ENCODE measurements at places on chromosomes 16 and 17.

GRCh38 chr16:26456074-26456473 lies 610.7 kb upstream of the C16orf82 start:
- DNase-seq, result no peak

- no peak for DNase-seq
Observed at GRCh38 chr17:31916491-31917064, 15.1 kb upstream of the UTP6 start.

DNA sequence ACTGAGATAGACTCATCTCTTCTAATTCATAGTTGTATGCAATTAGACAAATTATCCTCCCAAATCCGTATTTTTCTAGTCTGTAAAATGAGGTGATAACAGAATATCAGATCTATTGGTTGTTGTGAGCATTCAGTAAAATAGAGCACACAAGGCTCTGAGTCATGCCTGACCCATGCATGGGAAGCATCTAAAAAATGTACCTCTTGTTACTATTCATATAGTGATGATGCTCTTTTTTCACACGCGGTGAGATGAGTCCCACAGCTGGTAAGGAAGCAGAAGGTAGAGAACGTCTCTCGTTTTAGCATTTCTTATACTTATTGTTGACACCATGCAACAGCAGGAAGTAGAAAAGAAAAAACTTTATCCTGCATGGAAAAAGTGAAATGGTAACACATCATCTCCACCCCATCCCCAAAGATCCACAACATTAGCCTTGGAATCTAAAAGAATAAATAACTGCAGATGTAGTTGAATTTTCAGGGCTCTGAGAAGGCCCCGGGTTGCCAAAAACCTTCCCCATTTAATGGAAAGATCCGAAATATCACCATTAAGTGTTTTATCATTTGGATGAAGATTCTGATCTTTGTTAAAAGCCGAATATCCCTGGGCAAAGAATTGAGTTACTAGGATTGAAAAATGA lies 215.6 kb downstream of the TMEM114 start:
- no peak for DNase-seq

GRCh38 chr16:50916040-50916439 lies 174.2 kb downstream of the CYLD start:
- DNase-seq, result no peak

- no peak for DNase-seq
Observed at GRCh38 chr16:83624429-83625120, 183.2 kb upstream of the HSBP1 start.

- DNase-seq, result no peak
Observed at GRCh38 chr17:9004132-9004960, 17.0 kb upstream of the NTN1 start.

DNA sequence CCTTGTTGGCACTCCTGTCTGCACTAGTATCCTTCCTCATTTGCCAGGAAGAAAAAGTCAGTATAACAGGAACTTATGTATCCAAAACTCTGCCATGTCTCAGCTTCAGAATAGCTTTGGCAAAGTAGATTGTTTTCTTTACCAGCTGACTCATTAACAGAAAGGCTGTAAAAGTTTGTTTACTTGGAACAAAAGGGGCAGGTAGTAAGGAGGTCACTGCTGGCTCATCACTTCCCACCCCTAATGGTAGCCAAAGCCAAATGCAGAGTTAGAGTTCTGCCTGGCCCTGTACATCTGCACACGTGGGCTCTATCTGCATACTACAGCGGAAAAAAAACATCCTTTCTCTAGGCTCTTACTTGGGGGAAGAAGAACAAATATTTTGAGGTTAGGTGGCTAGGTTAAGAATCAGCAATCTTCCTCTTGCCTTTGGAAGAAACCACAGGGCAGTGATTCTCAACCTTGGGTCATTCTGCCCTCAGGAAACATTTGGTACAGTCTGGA lies 90.9 kb upstream of the BCAR1 start:
- no peak for DNase-seq

GRCh38 chr17:36978810-36979564 lies 30.2 kb downstream of the AATF start:
- DNase-seq, result no peak

GRCh38 chr16:893360-893759 lies 77.4 kb downstream of the LMF1 start:
- no peak for DNase-seq

GRCh38 chr17:34504814-34505484 lies 74.4 kb upstream of the TMEM132E start:
- no peak for DNase-seq

DNA sequence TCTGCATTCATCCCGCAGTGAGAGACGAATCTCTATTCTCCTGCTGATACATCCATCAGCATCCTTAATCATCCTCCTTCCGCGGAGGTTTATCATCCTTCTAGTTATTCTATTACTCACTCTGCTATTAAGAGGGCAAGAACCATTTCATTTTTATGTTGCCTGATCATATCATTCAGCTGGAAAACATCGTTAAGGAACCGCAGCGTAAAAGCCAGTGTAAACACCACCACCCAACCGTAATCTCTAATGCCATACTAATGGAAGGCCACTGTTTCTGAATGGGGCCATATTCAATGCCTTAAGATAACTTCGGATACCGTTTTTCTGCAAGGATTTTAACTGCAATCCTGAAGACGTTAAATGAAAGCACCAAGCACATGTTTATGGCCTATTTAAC lies 36.7 kb upstream of the ERCC4 start:
- no peak for DNase-seq

GRCh38 chr17:8224891-8225812 lies 14.8 kb upstream of the AURKB start:
- DNase-seq, result no peak

DNA sequence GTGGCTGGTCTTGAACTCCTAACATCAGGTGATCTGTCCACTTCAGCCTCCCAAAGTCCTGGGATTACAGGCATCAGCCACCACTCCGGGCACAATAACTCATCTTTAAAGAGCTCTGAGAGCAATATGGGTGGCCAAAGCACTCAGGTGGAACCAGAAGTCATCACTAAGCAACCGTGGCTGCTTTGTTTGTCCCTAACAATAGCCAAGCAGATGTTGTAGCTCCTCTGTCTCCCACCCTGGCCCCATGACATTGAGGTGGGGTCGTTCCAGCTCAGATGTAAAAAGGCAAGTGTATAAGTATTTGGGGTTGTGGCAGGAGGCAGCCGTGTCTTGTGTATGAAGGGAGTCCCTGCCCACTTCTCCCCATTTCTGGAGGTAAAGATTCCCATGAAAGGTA lies 3.7 kb upstream of the SCIMP start:
- DNase-seq, result no peak

GRCh38 chr17:60110586-60110985 lies 31.9 kb upstream of the HEATR6 start:
- no peak for DNase-seq

DNA sequence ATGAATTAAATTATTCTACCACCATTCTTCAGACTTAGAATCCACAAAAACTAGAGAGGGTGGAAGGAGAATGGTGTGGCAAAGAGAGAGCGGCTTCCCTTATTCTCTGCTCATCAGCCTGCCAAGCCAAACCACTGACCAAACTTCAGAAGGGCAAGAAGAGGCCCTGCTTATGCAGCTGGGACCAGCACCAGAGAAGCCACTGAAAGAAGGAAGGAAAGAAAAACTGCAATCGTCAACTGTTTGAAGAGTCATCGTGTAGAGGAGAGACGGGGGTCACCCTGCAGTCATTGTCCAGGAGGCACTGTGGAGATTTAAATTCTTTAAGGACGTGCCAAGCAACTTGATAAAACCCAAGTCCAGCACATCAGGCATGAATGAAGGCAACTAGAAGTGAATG lies 15.6 kb downstream of the PMP22 start:
- DNase-seq, result no peak

- DNase-seq, result no peak
Observed at GRCh38 chr17:68034452-68034776, 1.1 kb upstream of the KPNA2 start.

DNA sequence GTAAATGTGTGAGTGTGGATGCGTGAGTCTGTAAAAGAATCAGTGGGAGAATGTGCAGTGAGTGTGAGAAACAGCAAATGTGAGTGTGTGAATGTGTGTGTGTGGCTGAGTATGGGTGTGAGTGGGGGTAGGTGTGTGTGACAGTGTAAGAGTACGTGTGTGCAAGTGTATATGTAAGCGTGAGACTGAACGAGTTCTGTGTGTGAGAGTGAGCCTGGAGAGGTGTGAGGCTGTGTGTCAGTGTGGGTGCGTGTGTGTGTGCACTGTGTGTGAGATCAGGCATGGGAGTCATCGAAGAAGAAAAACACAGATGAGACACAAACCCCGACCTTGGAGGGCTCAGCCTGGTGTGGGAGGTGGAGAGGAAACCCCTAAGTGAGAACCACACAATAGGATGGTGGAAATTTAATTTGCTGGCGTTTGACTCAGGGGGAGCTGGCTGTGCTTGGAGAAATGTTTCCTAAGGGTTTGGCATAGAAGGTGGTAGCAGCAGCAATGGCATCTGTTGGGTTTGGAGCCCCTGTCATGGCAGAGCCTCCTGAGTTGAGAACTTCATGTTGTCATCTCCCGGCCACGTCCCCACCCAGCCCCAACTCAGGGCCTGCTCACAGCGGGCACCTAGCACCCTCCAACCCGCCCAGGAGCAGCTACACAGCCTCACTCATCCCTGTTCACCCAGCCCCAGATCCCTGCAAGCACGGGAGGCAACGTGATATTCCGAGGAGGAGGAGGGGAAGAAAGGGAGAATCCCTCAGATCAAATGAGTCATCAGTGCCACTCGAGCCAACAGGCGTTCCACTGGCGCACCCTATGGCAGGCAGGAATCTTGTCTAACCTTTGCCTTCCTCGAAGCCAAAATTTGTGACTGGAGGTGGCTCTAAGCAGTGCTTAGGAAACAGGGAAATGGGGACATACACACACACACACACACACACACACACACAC lies 14.3 kb upstream of the NUBP1 start:
- no peak for DNase-seq

DNA sequence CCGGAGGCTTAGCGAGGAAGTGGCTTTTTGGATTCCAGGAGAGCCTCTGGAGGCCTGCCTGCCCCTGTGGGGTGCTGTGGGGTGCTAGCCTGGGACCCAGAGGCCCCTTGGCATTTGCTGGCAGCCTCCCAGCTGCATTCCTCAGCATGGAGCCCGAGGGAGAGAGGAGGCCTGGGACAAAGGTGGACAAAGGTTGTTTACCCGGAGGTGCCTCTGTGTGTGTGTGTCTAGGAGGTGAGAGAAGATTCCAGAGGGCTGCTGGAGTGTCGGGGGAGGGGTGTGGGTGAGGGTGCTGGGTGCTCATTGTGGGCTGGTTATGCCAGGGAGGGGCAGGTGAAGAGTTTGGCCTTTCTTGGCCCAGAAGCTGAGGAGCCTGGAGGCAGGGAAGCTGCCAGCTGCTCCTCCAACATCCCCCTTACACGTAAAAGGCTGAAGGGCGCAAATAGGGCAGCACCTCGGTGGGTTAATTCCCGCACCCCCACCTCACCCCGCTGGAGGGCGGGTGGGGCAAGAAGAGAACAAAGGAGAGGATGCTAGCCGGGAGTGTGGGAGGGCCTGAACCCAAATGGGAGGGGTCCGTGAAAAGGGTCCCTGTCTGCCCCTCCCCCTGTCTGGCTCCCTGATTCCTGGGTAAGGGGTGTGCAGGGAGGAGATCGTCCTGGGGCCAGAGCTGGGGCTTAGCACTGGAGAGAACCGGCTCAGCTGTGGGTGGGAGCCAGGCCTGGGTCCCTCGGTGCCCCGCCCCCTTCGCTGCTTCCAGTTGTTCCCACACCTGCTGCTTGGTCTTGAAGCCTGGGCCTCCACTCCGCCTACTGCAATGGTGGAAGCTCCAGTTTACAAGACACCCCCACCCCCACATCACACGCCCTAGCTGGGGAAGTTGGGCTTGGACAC lies 9.9 kb downstream of the HEXIM2 start:
- DNase-seq, result no peak

DNA sequence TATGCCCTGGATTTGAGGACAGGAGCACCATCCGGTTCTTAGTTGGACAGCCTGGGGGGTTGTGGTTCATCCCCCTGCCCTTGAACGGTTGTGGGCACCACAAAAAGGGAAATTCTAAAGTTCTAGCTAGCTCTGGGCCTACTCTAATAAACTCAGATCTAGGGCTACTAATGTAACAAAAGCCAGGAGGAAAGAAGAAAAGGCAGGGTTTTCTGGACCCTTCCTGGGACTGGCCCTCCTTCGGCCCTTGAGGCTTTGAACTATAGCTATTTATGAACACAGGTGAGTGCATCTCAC lies 15.1 kb downstream of the ETV4 start:
- no peak for DNase-seq

DNA sequence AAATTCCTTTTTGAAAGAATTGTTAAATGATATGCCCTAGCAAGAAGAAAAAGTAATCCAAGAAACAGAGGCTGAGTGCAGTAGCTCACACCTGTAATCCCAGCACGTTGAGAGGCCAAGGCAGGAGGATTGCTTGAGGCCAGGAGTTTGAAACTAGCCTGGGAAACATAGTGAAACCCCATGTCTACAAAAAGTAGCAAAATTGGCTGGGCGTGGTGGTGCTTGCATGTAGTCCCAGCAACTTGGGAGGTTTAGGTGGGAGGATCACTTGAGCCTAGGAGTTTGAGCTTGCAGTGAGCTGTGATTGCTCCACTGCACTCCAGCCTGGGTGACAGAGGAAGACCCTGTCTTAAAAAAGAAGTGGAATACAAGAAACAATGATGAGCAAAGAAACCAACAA lies 56.1 kb downstream of the NT5M start:
- DNase-seq, result no peak
